Activated CD4-positive, alpha-beta T cell treated with anti-CD3 and anti-CD28 coated beads for 36 hours (primary cell): ENCODE measurements at places on chromosomes 7 and 10. TPM values are rescaled to one million over a fixed set of nuclear protein-coding genes. Genes with fewer than 3 reads are reported as not detected.
A peak's percentile ranks its signal among the peaks of the same experiment; 100 is the strongest.

TAS2R16 gene
- not detected for total RNA-seq

GTPBP4 gene
- total RNA-seq: 109 TPM

DNA sequence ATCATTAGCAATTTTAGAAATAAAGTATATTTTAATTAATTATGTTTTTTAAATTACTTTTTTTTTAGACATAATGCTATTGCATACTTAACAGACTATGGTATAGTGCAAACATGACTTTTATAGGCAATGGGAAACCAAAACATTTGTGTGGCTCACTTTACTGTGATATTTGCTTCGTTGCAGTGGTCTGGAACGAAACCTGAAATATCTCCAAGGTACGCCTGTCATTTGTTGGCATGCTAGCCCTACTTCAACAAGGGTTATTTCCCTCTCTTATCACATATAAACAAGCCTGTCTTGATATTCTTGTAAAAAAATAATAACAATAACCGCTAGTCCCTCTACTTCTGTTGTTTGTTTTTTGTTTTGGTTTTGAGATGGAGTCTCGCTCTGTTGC lies 74.2 kb downstream of the TYW1B start:
- H3K27ac ChIP-seq: no peak overlapping the region
- DNase-seq: no peak
- H3K27me3 ChIP-seq: no peaks in the 10 kb centered on the region
- H3K4me1 ChIP-seq: no peaks in the 10 kb centered on the region
- H3K36me3 ChIP-seq: peaks cover 27% of the 10 kb centered on the region

DNA sequence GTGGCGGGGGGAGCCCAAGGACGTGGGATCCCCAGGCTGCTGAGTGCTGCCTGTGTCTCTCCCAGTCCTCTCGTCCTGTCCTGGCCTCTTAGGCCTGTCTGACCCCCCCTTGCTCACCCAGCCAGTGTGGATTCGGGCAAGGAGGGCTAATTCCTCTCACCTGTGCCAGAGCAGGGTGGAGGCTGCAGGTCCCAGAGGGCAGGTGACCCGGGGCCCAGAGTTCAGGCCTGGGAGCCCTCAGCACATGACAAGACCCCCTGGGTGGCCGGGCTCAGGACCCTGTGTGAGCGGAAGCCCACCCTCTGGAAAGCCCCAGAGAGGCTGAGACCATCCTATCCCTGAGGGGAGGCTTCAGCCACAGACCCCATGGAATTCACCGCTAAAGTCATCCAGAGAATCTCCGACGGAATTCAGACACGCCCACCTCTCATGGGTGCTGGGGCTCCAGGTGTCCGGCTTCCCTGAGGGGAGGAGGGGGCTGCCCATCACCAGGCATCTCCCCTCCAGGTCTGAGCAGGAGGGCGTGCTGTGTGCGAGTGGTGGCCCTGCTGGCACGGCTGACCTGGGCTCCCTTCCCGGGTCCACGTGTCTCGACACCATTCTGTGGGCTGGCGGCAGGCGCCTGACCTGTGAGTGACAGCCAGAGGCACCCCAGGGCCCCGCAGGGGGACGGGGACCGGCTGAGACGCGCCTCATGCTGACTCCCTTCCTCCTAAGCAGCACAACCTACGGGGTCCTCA lies 5.0 kb downstream of the KNDC1 start:
- peaks cover 17% of the 10 kb centered on the region for H3K27me3 ChIP-seq
- no peak overlapping the region for H3K27ac ChIP-seq
- no peak for DNase-seq
- H3K4me1 ChIP-seq: no peaks in the 10 kb centered on the region

DNA sequence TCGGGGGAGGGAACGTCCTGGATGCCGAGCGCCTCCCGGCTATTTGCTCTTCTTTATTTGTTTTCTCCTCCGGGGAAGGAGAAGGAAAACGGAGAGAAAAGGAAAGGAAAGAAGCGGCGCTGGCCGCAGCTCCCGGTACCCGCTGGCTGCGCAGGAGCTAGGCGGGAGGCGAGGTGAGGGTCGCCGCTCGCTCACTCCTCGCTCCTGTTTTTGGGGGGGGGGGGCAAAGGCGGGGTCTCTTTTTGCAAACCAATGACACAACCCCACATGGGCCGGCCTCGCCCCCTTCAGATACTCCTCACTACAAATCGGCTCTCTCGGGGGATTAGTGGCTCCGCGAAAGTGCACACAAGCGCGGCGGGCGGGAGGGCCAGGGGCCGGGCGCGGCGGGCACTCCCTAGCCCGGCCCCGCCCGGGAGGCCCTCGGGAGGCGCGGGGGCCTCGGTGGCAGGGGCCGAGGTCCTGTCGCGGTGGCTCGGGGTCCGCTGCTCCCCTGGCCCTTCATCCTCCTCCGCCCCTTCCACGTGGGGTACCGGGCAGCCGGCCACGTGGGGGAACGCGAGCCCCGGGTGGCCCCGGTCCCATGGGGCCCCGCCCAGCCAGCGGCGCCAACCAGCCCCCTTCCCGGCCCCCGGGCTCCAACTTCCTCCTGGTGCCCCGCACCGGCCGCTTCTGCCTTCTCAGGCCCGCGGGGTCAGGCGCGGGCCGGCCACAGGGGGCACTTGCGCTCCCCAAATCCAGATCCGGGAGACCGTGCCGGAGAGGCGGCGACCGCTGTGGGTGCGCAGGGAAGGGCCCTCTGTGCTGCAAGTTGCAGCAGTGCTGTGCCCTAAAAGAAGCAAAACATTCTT lies 718 bp upstream of the CTBP2 start:
- H3K4me1 ChIP-seq: peaks cover 3% of the 10 kb centered on the region
- DNase-seq: peak; percentile 51
- H3K4me3 ChIP-seq: peak overlapping the region; percentile 28
- H3K36me3 ChIP-seq: no peaks in the 10 kb centered on the region
- peaks cover 33% of the 10 kb centered on the region for H3K27me3 ChIP-seq
